Cardiac septum (tissue), 1 donor: ENCODE measurements at places on chromosomes 6 and 20.

DNA sequence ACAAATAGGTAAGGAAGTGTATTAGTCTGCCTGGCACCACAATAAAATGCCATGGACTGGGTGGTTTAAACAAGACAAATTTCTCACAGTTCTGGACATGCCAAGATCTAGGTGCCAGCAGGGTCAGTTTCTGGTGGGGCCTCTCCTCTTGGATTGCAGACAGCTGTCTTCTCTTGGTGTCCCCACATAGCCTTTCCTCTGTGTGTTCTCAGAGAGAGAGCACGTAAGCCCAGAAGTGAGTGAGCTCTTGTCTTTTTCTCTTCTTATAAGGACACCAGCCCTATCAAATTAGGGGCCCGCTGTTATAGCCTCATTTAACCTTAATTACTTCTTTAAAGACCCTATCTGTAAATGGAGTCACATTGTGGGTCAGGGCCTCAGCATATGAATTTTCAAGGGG, 28.3 kb downstream of the SMPDL3A start:
- no peak for DNase-seq

GRCh38 chr6:71879016-71879415, 7.3 kb upstream of the RIMS1 start:
- no peak for DNase-seq

DNA sequence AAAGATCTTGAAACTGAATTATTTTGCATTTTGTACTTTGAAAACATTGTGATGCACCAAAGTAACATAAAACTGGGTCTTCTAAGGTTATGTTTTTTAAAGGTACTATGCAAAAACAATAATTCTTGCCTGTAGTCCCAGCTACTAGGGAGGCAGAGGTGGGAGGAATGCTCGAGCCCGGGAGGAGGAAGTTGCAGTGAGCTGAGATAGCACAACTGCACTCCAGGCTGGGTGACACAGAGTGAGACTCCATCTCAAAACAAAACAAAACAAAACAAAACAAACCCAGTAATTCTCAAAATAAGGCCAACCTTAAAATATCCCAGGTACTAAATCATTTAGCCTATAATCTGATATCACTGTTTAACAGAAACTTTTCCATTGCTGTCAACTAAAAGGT, 269.6 kb downstream of the KHDC1L start:
- DNase-seq: no peak

- no peak for DNase-seq
These were observed 2.9 kb upstream of the ZBTB46 start for GRCh38 chr20:63833776-63834490.

DNA sequence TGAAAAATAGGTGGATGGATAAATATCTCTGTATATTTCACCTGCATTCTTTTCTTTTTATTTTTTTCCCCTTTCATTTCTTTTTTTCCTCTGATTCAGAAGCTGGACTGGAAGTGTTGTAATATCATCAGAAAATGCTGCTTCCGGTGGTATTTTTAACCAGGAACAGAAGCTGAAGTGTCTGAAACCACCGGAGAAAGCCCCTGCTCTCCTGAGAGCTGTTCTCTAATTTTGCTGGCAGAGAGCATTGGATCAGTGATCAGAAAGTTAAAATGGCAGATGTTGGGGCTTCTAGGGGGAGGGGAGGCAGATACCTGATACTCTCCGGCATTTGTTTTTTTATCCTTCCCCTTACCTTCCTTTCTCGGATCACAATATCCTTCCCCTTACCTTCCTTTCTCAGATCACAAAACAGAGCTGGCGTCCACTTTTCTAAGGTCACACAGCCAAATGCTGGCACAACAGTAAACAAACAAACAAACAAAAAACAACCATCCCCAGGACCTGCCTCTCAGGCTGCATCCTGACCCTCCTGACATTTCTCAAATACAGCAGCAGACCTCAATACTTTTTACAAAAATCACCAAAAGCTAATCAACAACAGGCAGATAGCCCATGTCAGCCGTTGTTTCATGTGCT, 143.2 kb upstream of the ZNF217 start:
- DNase-seq: no peak

- DNase-seq: peak; percentile 41
These were observed 28.8 kb upstream of the ZBP1 start for GRCh38 chr20:57648878-57649616.

DNA sequence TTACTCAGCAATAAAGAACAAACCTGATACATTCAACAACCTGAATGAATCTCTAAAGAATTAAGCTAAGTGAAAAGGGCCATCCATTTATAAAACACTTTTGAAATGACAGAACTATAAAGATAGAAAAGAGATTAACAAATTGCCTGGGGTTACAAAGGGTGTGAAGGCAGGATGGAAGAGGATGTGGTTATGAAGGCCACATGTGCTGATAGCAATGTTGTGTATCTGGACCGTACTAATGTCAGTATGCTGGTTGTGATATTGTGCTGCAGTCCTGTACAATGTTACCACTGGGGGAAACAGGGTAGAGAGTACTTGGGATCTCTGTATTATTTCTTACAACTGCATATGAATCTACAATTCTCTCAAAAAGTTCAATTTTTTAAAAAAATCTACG, 36.4 kb downstream of the ELOVL5 start:
- DNase-seq: no peak

DNA sequence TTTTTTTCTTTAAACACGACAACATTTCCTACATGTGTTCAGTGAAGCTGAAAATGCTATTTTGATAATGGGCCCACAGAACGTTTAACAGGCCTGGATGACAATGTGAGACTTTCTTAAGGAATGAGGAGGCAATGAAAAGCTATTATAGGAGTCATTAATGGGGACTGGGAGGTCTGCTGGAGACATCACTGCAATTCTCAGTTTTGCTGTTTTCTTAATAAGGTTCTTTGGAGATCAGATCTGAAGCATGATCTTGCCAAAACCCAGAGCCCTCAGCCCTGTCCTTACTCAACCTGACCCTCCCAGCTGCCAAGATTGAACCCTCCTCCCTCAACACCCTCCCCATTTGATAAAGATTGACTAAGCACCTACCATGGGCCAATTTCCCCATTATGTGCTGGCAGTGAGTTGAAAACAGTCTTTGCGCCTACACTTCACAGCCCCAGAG, 353.1 kb downstream of the MAFB start:
- no peak for DNase-seq

GRCh38 chr6:119962505-119962904, 612.9 kb upstream of the MAN1A1 start:
- no peak for DNase-seq
